ENCODE measurements at places on chromosomes 4 and X. TPM values are rescaled to one million over a fixed set of nuclear protein-coding genes. Genes with fewer than 3 reads are reported as not detected.

DNA sequence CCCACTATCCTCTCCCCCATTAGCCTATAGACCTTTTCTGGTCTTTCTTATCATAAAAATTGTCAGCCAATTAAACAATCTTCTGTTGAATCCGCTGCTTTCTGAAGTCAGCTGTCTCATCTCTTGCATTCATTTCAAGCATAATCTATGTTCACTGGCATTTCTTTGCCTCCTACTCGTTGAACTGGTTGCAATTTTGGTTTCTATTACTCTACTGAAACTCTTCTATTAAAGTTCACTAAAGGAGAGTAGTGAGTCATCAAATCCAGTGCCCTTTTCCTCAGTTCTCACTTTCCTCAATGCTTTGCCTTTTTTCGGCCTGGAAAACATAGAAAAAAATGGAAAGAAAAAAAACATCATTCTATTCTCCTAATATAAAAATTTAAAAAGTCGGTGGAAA lies 23.9 kb upstream of the CXCL13 start:
- DNase-seq: no peak

DNA sequence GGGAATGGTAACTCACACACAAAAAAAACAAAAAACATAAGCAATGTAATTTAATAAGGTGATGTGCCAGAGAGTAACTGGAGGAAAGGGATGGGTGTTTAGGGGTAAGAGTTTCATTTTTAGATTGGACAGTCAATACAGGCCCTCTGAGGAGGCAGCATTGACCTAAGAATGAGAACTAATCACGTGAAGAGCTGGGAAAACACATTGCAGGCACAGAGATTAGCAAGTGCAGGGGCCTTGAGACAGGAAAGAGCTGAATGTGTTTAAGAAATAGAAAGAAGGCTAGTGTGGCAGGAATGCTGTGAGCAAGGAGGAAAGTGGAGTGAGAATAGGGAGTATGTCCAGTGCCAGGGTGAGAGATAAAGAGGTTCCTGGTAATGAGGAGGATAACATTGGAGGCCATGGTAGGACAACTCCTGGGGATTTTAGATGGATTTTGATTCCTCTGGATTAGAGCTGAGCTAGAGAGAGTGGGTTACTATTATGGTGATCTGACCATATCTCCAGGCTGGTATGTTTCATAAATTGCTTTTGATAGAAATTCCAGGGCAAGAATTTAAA lies 17.6 kb downstream of the PDLIM5 start:
- DNase-seq: no peak

GRCh38 chr4:147157860-147158701 lies 212.4 kb upstream of the TTC29 start:
- no peak for DNase-seq

Gene P2RY4
- polyA plus RNA-seq: 0.16 TPM

GRCh38 chr4:137601934-137602333 lies 69.6 kb upstream of the PCDH18 start:
- DNase-seq: no peak

Gene RGN
- polyA plus RNA-seq: 31.0 TPM

GRCh38 chr4:158315706-158316105 lies 105.4 kb downstream of the TMEM144 start:
- no peak for DNase-seq

DNA sequence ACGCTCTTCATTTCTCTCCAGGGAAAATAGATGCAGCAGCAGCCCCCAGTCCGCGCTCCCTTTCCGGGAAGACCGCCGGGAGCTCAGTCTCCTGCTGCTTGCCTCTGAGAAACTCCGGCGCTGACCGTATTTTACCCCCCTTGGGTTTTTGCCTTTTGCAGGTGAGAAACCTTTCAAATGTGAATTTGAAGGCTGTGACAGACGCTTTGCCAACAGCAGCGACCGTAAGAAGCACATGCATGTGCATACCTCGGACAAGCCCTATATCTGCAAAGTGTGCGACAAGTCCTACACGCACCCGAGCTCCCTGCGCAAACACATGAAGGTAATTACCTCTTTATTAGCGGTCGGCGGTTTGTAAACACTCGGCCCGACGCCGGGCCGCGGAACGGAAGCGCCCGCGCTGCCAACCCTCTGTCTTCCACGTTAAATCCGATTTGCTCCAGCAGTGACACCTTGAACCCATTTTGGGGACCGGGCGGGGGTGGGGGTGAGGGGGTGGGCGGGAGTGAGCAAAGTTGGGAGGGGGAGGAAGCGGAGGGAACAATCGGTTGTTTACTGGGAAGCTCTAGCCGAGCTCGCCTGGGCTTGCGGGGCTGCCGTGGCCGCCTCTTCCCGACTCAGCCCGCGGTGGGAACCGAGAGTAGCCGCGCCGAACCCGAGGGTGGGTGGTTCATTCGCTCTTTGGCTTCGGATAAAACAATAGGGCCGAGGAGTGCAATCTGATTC lies 3.0 kb downstream of the ZIC3 start:
- no peak for DNase-seq

Gene SYN1
- 5.6 TPM for polyA plus RNA-seq

DNA sequence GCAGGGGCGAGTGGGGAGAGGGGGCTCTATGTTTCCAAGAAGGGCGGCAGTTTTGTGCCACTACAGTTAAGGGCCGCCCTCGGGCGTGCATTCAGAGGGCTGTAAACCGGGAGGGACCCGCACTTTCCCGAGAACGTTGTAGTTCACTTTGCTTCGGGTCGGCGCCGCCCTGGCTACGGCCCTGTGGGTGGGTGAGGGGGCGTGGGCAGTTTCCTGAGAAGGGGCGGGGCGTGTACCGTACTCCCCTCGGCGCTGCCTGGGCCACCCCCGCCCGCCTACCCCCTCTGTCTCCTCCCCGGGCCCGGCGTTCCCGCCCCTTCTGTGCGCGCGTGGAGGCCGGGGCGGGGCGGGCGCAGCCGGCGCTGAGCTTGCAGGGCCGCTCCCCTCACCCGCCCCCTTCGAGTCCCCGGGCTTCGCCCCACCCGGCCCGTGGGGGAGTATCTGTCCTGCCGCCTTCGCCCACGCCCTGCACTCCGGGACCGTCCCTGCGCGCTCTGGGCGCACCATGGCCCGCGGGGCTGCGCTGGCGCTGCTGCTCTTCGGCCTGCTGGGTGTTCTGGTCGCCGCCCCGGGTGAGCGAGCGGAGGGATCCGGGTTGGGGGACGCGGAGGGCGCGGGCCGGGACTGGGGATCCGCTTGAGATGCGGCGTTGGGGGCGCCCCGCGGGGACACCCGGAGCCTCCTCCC lies at the start of gene CD99:
CD99 (plus strand) TSS at position 440 of the 687 bp plus-strand sequence; CDS start at position 506, 66 bp downstream.
- DNase-seq: peak; percentile 72

DNA sequence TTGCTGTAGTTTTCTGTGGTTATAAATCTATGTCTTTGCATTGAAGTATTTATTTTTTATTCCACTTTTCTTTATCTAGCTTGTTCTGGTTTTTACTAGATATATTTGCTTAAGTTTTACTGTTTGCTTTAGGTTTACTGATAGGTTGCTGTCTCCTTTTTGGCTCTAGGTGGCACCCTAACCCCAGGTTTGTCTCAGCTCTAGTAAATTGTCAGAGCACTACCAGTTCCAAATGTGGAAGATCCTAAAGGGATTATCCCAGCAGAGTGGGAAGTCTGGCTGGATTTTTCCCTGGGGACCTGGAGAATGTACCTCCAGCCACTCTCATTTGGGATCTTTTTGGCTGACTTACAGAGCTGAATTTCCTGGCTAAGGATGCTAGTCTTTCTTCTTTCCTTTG lies 106.1 kb downstream of the PBDC1 start:
- DNase-seq: peak; percentile 13

DNA sequence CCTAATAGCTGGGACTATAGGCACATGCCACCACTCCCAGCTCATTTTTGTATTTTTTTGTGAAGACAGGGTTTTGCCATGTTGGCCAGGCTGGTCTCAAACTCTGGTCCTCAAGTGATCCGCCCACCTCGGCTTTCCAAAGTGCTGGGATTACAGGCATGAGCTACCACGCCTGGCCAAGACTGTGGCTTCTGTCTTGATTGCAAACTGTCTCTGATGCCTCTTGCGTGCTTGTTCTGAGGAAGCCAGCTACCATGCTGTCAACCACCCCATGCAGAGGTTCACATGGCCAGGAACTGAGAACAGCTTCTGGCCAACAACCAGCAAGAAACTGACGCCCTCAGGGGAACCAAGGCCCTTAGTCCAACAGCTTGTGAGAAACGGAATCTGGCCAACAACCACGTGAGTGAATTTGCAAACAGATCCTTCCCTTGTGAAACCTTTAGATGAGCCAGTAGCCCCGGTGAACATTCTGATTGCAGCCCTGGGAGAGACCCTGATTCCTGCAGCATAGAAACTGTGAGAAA lies 71.2 kb downstream of the SUPT20HL2 start:
- no peak for DNase-seq

GRCh38 chr4:16772366-16772850 lies 126.0 kb downstream of the LDB2 start:
- no peak for DNase-seq

GRCh38 chr4:23290656-23291055 lies 597.9 kb downstream of the GBA3 start:
- no peak for DNase-seq

GRCh38 chrX:136029766-136030165 lies 44.5 kb downstream of the SLC9A6 start:
- DNase-seq: no peak

GRCh38 chr4:13267091-13267490 lies 217.0 kb downstream of the RAB28 start:
- no peak for DNase-seq

GRCh38 chrX:130263016-130263415 lies 5.7 kb downstream of the ZNF280C start:
- DNase-seq: no peak

DNA sequence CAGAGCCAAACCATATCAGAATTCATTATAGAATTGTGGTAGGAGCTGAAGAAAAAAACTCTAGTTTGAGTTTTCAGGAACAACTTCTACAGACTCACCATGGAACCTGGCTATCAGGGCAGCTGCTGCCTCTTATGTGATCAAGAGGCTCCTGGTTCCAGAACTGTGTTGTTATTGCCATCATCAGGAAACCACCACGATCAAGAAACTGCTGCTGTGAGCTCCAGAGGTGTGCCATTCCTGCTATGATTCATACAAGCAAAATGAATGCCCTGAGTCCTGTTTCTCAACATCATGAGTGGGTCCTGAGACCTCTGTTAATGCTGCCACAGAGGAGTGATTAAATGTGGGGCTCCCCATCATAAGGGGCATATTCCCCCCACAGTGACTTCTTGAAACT lies 43.7 kb downstream of the TASL start:
- DNase-seq: no peak

DNA sequence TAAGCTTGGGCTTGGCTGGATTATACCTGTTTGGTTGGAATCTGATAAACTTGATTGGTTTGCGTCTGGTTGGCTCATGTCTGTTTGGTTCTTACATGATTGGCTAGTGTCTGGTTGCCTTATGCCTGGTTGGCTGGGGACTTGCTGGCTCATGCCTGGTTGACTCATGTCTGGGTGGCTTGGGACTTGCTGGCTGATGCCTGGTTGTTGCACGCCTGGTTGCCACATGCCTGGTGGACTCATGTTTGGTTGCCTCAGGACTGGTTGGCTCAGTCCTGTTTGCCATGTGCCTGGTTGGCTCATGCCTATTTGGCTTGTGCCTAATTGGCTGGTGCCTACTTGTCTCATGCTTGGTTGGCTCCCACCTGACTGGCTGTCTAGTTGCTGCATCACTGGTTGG lies 104.5 kb downstream of the APOOL start:
- DNase-seq: no peak

GRCh38 chr4:122212880-122213279 lies 60.7 kb downstream of the BLTP1 start:
- no peak for DNase-seq

Gene TMPRSS11B
- polyA plus RNA-seq: not detected

DNA sequence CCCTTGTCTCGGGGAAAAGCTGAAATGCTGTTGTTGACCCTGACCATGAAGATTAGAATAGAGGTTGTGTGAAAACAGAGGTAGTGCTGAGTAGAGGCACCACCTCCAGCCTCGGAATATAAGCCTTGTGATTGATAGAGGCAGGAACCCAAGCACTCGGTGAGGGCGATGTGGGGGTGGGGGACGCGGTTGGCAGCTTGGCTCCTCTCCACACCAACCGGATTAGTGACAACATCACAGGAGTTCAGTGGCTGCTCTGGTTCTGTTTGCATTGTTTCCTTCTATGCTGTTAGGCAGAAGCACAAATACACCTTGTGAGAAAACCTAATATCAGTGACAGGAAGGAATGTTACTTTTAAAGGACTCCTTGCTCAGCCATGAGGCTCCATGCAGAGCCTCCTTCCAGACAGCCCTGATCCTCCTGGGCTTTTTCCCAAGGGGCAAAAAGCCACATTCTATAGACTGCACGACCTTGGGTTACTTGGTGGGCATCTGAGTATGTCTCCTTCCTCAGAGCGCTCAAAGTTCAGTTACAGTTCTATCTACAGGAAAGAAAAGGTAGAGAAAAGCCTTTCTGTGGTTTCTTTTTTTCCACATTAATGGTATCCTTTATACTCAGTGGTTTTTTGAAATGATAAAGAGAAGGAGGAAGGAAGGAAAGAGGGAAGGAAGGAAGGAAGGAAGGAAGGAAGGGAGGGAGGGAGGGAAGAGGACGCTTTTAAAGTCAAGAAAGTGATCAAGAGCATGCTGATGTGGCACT lies 150.4 kb upstream of the NOCT start:
- DNase-seq: no peak

GRCh38 chr4:73415807-73416238 lies 11.7 kb downstream of the ALB start:
- no peak for DNase-seq

GRCh38 chr4:169963998-169964397 lies 62.2 kb downstream of the MFAP3L start:
- DNase-seq: no peak

DNA sequence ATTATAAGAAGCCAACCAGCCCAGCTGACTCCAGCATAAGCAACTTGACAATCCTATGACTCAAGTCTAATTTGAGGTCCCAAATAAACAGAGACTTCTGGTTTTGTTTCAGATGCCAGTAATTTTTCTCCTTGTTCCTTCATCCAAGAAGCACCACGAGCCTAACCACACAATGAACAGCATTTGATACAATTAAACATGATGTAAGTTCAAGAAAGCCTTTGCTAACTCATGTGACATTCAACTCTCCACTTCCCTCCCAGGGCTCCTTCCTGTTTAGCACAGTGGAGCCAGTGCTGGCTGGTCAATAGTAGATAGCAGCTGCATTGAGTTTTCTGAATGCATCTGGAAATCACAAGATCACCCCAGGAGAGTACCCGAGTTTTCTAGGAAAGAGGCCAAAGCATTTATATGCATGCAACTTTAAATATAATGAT lies 206.3 kb downstream of the ARHGAP24 start:
- no peak for DNase-seq

Gene SSX2
- polyA plus RNA-seq: not detected

GRCh38 chrX:12197030-12197429 lies 58.8 kb downstream of the FRMPD4 start:
- no peak for DNase-seq

Gene NR3C2
- polyA plus RNA-seq: 17.8 TPM

- DNase-seq: no peak
These were observed 771 bp upstream of the RBPJ start for GRCh38 chr4:26319949-26320537.

- DNase-seq: peak; percentile 58
These were observed 1295.8 kb upstream of the TENM3 start for GRCh38 chr4:180947425-180947824.

Gene SSX1
- polyA plus RNA-seq: not detected

- no peak for DNase-seq
These were observed 171.0 kb downstream of the FBXW7 start for GRCh38 chr4:152364883-152365282.

Data from right renal cortex interstitium (tissue), 3 donors.